ENCODE measurements at places on chromosomes 5 and 9. TPM values are rescaled to one million over a fixed set of nuclear protein-coding genes. Genes with fewer than 3 reads are reported as not detected.

SPINK4 gene
- 7.8 TPM for total RNA-seq

IFNA13 gene
- total RNA-seq: not detected

CANX gene
- 464 TPM for total RNA-seq

ANAPC2 gene
- total RNA-seq: 42.8 TPM

ZCCHC7 gene
- 16.3 TPM for total RNA-seq

WNK2 gene
- total RNA-seq: 31.6 TPM

FBP1 gene
- 2.9 TPM for total RNA-seq

ZNF454 gene
- not detected for total RNA-seq

SPEF2 gene
- total RNA-seq: 5.7 TPM

FGD3 gene
- 1.3 TPM for total RNA-seq

CD74 gene
- total RNA-seq: 12.6 TPM

GLRA1 gene
- total RNA-seq: not detected

ARRDC1 gene
- total RNA-seq: 82.9 TPM

CLINT1 gene
- 56.2 TPM for total RNA-seq

PDLIM4 gene
- 22.0 TPM for total RNA-seq

TMEFF1 gene
- 34.2 TPM for total RNA-seq

SPARC gene
- 130 TPM for total RNA-seq

ISL1 gene
- 10.4 TPM for total RNA-seq

XPA gene
- total RNA-seq: 16.0 TPM

HAPLN1 gene
- total RNA-seq: 14.3 TPM

LOX gene
- total RNA-seq: 4.6 TPM

COL5A1 gene
- 129 TPM for total RNA-seq

PAPPA gene
- total RNA-seq: 0.80 TPM

PCDHGA8 gene
- 2.5 TPM for total RNA-seq

GRXCR2 gene
- total RNA-seq: not detected

TRIM7 gene
- total RNA-seq: 0.39 TPM

MYORG gene
- 2.0 TPM for total RNA-seq

TMEM252 gene
- not detected for total RNA-seq

TMC1 gene
- not detected for total RNA-seq

WDR55 gene
- 17.2 TPM for total RNA-seq

PRDM9 gene
- not detected for total RNA-seq

TNC gene
- 39.2 TPM for total RNA-seq

GLE1 gene
- total RNA-seq: 22.4 TPM

CCL21 gene
- total RNA-seq: 8.2 TPM

TMED7 gene
- total RNA-seq: 105 TPM

FOXD4L5 gene
- 0.27 TPM for total RNA-seq

ABITRAM gene
- 7.6 TPM for total RNA-seq

SLC4A9 gene
- not detected for total RNA-seq

MEF2C gene
- total RNA-seq: 95.3 TPM

SLC36A2 gene
- not detected for total RNA-seq

TTC16 gene
- 0.06 TPM for total RNA-seq

ZDHHC11 gene
- total RNA-seq: 12.7 TPM

BAAT gene
- total RNA-seq: not detected

PRLR gene
- 0.06 TPM for total RNA-seq
